ENCODE measurements at places on chromosomes 6 and 20. TPM values are rescaled to one million over a fixed set of nuclear protein-coding genes. Genes with fewer than 3 reads are reported as not detected.

DNA sequence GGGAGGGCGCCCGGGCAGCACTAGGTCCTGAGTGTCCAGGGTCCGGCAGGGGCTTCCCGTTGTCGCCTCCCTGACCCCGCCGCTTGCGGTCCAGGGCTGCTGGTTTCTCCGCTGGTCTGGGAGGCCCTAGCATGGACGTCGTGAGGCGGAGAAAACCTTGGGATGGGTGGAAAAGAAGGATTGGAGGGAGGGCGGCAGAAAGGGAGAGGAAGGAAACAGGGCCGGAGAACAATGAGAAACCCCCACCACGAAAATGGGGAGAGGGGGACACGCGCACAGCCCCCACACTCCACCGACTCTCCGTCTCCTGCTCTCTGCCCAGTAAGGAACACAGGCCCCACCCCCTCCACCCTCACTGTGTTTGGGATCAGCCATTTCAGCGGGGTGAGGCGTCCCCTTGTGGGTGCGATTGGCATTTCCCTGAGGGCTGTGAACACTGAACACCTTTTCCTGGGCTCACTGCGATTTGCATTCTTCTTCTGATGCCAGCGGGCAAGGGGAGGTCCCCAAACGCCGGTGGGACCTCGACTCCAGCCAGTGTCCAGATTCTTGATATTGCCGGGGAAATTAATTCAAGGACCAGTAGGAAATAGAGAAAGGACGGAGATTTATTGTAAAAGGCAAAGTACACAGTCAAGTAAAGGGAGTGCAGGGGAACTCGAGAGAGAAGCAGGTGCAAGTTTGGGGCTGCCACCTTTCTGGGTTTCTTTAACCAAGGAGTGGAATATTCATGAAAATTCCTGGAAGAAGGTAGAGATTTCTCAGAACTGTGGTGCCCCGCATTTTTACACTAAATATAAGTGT is 3.3 kb upstream of the RAET1G start:
- DNase-seq = peak; percentile 61

DNA sequence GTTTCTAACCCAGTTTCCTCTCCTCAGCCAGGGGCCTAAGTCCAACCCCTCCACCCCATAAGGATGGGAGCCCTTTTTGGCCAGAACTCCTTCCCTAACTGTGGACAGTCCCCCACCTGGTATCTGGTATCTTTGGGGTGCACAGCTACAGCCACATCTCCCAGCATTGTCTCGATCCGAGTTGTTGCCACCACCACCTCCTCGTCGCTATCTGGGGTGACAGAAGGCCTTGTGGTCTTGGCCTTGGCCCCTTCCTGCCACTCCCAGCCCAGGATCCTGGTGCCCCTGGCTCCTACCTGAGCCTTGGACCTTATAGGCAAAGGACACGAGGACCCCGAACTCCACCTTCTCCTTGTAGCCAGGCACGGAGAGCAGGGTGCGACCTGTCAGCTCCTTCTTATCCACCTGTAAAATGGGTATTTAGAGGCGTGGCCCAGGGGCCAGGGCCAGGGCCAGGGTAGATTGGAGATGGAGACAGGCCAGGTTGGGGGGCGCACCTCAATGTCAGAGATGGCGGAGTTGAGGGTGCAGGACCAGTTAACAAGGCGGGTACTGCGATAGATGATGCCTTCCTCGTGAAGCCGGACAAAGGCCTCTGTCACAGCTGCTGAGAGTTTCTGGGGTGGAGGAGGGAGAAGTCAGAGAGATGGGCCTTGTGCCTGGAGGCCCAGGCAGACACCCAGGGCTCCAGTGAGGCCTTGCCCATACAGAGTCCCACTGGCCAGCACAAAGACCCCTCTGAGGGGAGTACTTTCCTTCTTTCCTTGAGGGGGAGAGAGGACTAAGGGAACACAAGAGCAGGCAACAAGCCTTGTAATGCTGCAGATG is 7.2 kb upstream of the VWA7 start:
- DNase-seq = no peak

GRCh38 chr6:49978332-49979226 is 9.2 kb upstream of the DEFB113 start:
- no peak for DNase-seq

DNA sequence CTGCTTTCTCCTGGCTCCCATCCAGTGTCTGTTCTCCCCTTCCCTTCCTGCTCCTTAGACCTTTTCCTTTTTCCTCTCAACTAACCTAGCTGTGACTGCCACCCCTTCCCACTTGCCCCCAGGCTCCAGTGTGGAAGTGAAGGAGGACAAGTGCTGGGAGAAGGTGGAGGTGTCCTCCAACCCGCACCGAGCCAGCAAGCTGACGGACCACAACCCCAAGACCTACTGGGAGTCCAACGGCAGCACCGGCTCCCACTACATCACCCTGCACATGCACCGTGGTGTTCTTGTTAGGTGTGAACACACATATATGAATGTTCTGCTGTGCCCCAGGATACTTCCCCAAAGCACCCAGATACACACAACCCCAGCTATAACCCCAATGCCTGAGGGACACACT is 18.5 kb downstream of the CUL9 start:
- no peak for DNase-seq

DNA sequence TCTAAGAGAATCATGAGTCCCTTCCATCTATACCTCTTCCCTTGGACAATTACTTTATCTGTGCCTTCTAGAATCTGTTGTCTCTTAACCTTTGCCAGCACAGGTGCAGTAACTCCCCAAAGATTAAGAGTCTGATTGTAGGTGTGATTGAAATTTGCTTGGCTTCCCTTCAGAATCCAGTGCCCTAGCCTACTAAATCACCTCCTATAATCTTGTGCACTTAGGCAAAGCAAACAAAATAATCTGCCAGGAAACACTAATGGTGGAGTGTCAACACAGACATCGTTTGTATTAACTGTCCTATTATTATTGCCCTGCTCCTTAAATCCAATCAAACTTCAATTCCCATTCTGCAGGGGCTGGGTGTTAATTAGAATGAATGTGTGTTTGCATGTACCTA is 28.0 kb downstream of the ID4 start:
- no peak for DNase-seq

DNA sequence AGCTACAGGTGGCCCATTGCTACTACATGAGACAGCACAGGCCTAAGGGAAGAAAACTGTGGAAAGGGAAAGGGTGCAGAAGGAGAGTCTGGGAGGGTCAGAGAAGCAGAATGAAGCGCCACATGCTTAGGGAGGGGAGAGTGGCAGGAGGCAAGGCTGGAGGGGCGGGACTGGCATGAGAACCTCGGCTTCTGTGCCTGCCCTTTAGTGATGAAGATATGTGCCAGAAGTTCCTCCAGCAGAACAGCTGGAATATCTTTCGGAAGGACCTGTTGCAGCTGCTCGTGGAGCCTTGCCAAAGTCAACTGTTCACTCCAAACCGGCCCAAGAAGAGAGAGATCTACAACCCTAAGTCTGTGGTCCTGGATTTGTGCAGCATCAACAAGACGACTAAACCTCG is 61.8 kb downstream of the CNBD2 start:
- DNase-seq = no peak

- DNase-seq = no peak
Measured at GRCh38 chr6:152600022-152600421, 37.1 kb downstream of the SYNE1 start.

- DNase-seq = no peak
Measured at GRCh38 chr6:31614075-31614619, 887 bp upstream of the AIF1 start.

- DNase-seq = no peak
Measured at GRCh38 chr6:129818251-129818650, 42.9 kb downstream of the TMEM244 start.

GRCh38 chr6:30568245-30568644 is 3.0 kb upstream of the ABCF1 start:
- no peak for DNase-seq

- DNase-seq = no peak
Measured at GRCh38 chr20:6882561-6883291, 115.2 kb downstream of the BMP2 start.

- no peak for DNase-seq
Measured at GRCh38 chr20:62516338-62516737, 40.5 kb upstream of the GATA5 start.

DNA sequence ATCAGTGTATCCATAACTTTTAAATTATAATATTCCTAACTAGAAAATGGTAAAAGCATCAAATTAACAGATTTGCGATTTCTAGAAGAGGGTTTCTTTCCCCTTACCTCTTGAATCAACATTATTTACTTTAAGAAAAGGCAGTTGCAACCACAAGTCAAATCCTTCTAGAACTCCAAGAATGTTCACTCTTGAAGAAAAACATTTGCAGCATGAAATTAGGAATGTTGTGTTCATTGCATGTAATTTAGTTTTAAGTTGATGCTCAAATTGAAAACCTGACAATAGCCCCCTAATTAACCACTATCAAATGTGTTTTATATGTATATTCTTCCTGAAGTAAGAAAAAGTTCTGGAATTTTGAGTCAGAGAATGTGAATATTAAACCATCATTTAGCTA is 2.3 kb upstream of the REV3L start:
- no peak for DNase-seq

- no peak for DNase-seq
Measured at GRCh38 chr6:35977308-35977707, 47.1 kb downstream of the SLC26A8 start.

GRCh38 chr6:44217332-44218143 is 812 bp downstream of the MYMX start:
- no peak for DNase-seq

DNA sequence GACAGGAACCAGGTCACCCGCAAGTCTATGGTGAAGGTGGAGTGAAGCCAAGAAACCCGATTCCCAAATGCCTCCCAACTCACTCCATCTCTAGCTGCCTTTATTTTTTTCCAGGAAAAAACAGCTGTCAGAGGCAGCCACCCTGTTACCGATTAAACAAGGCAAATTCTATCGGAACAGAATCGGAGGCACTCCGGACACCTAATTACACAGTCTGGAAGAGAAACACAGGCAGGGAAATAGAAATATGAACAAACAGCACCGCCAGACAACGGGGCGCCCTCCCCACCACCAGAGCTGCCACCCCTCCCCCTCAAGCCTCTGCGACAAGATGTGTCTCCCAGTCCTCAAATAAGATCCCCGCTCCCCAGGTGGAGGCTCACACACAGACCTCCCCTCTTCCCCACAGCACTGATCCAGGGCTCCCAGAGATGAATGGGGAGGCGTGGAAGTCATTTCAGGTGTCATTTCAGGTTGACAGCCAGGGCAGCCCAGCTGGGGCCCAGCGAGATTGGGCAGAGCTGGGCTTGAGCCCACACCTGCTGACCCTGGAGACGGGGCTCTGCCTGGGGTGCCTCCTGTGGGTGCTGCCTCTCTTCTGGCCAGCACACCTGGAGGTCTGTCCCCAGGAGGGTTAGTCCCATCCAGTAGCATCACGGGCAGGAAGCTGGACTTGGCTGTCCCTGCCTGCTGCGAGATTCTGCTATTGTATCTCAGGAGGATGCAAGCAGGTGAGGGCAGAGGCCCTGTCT is 19.8 kb upstream of the VSTM2L start:
- DNase-seq = no peak

- no peak for DNase-seq
Measured at GRCh38 chr20:57794600-57795341, 85.0 kb upstream of the PMEPA1 start.

- no peak for DNase-seq
Measured at GRCh38 chr6:49898904-49899566, 32.7 kb upstream of the CRISP1 start.

- DNase-seq = no peak
Measured at GRCh38 chr6:98384334-98384733, 450.0 kb upstream of the POU3F2 start.

GRCh38 chr6:140366991-140367390 is 992.5 kb upstream of the CITED2 start:
- no peak for DNase-seq

GRCh38 chr6:16649241-16649640 is 112.0 kb downstream of the ATXN1 start:
- no peak for DNase-seq

- no peak for DNase-seq
Measured at GRCh38 chr6:106820412-106820852, 154.1 kb downstream of the CD24 start.

DNA sequence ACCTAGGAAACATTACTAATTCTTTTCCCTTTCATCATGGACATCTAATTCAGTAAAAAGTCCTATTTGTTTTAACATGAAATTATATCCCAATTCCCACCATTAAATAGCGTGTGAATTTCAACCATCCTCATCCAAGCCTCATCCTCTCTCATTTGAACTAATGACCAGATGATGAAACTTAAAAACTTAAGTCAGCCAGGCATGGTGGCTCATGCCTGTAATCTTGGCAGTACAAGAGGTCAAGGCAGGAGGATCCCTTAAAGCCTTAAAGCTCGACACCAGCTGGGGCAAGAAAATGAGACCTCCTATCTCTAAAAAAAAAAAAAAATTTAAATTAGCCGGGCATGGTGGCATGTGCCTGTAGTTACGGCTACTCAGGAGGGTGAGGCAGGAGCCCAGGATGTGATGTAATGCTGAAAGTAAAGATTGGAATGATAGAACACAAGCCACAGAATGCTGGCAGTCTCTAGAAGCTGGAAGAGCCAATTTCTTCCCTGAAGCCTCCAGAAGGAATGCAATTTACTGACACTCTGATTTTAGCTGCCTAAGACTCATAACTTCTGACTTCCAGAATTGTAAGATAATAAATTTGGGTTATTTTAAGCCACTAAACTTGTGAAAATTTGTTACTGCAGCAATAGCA is 27.1 kb upstream of the HAO1 start:
- no peak for DNase-seq

GRCh38 chr6:105080279-105080678 is 99.5 kb downstream of the POPDC3 start:
- DNase-seq = no peak

GRCh38 chr6:129111346-129111745 is 228.4 kb downstream of the LAMA2 start:
- no peak for DNase-seq

GRCh38 chr20:3515379-3516170 is 44.8 kb downstream of the ATRN start:
- no peak for DNase-seq

GRCh38 chr6:90586546-90586835 is 381 bp downstream of the MAP3K7 start:
- DNase-seq = no peak

The OR2H1 gene
- total RNA-seq = not detected

The ANKEF1 gene
- total RNA-seq = 5.8 TPM

The ZBTB46 gene
- total RNA-seq = 0.34 TPM

The SCRT2 gene
- total RNA-seq = not detected

The TRIM38 gene
- total RNA-seq = 32.8 TPM

The C20orf204 gene
- total RNA-seq = 5.0 TPM

The SHLD1 gene
- 13.2 TPM for total RNA-seq

The RGS19 gene
- total RNA-seq = 23.6 TPM

All from naive thymus-derived CD4-positive, alpha-beta T cell (primary cell).